Hematopoietic multipotent progenitor cell treated with erythropoietin and hydrocortisone succinate and interleukin-3 and kit ligand, for 17 days (in vitro differentiated cells): ENCODE measurements at places on chromosomes 6 and 20.

GRCh38 chr6:16697437-16698161 lies 63.7 kb downstream of the ATXN1 start:
- no peak for DNase-seq

DNA sequence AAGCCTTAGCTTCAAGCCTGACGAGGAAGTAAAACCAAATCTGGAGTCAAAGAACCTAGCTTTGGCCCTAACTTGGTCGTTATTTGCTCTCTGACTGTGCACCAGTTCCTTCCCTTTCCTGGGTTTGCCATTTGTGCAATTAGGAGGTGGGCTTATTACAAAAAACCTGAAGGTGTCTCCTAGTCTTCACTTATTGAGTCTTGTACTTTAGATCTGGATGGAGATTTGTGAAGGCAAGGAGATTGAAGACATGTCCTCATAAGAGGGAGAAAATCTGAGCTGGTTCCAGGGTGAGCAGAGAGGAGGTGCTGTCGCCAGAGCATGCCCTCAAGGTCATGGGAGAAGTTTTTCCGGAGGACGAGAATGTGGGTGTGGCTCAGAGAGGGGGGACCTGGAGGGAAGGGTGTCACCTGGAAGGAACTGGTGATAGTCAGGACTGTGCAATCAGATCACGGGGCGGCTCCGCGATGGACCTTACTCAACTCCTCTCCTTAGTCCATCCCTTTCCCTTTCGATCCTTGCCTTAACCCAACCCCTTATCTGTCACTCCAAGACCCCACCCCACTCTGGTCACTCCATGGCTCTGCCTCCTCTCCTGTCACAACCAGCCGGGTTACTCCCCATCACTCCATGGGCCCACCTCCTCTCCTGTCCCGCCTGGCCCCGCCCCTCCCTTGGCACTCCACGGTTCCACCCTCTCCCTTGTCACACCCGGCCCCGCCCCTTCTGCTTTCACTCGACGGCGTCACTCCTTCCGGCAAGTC lies 588 bp upstream of the ACSS2 start:
- DNase-seq = no peak

DNA sequence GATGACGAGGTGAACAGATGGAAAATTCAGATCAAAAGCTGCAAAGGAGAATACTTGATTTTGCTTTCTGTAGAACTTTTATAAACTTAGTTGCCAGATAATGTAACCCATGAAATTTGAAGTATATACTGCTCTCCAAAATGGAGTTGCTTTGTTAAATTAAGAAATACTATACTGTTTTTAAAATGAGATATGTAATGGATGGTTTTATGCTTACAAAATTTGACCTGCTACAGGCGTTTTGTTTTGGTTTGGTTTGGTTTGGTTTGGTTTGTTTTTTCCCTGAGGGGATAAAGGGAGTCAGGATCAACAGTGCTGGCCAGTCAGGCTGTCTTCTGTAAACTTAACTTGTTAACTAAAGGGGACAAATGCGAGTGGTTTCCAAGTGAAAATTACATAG lies 55.6 kb upstream of the KIF25 start:
- no peak for DNase-seq

DNA sequence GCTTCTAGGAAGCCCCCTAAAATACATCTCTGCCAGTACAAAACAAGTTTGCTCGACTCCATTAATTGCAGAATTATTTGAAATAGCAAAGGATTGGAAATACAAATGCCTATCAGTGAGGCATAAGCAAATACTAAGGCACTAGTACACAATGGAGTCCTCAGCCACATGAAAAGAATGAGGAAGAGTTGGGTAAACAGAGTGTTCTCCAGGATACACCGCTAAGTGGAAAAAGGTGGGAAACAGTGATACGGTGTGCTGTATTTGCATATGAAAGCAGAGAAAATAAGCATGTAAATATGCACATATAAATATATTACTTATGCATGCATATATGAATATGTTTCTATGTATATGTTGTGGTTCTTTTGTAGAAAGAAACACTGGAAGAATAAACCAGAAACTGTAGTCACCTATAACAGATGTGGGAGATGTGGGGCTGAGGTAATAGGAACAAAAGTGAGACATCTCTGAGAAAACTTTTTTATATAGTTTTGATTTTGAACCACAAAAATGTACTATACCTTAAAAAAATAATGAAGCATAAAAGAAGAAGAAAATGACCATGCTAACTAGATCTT lies 143.4 kb upstream of the MYLIP start:
- no peak for DNase-seq

DNA sequence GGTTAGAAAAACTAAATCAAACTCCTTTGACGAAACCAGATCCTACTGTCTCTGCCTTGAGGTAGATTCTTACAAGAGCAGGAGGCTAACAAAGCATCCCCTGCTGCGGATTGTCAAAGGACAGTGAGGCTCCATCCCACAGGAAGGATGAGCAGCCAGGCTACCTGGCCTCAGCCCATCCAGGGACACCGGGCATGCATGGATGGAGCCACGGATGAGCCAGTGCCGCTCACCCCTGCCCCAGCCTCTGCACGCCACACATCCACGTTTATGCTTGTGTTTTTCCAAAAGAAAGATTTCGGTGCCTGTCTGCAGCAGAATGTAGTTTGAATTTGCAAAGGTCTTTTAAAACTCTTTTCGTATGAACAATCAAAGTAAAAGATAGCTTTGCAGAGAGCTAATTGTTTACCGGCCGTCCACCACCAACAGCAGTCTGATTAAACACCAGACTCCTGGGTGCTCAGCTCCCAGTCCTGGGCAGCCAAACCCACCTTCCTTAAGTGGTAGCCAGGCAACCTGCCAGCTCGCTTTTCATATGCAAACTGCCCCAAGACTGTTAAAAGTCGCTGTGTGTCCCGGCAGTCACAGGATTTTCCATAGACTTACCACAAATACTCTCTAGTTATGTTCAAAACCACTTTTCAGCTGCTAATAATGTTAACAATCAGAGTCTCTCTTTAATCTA lies 999 bp downstream of the THBS2 start:
- no peak for DNase-seq

GRCh38 chr6:131283466-131284175 lies 148.4 kb downstream of the AKAP7 start:
- DNase-seq = no peak

- DNase-seq = no peak
Observed at GRCh38 chr20:42739683-42740082, 450.0 kb downstream of the PTPRT start.

DNA sequence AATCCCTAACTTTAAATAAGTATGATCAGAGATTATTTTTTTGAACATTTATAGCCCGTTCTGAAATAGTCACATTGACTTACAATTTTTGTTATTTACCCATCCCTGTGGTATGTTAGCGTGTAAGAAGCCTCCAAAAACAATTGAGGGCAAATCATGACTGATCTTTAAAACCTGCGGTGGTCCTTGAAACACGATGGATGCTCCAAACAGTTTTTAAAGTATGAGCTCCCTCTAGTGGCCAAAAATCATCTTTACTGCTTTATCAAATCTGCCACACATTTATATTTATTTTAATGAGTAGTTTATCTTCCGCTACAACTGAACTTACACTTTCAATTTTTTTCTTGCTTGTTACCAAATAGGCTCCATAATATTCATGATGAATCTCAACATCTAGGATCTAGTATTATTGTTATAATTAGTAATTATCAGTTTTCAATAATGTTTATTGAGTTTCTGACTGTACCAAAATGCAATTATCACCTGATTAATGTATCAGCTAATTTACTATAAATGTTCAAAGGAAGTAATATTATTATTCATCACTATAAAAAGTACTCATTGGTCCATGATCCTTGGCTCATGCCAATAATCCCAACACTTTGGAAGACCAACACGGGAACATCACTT lies 52.2 kb downstream of the MARCKS start:
- DNase-seq = peak; percentile 61

GRCh38 chr6:131173680-131174079 lies 38.4 kb downstream of the AKAP7 start:
- DNase-seq = no peak

DNA sequence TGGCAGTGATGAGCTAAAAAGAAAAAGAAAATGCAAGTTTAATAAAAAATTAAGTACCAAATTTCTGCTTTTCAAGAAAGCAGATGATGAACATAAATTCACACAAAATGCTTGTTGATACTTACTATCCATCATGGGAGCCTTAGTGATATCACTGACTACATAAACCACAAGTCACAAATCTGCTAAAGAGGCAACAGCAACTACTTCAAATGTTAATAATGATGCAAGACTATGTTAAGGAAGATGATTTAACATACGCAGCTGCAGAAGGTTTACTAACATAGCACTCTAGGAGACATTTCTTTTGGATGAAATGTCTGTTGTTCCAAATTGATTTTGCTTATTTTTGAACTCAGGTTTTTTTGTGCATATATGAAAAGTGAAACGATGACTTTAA lies 18.6 kb downstream of the FYN start:
- no peak for DNase-seq

- DNase-seq = peak; percentile 23
Observed at GRCh38 chr6:149140137-149140909, 177.2 kb upstream of the TAB2 start.

GRCh38 chr6:7556394-7557106 lies 15.1 kb downstream of the DSP start:
- no peak for DNase-seq

- DNase-seq = no peak
Observed at GRCh38 chr20:37823296-37823980, 79.5 kb upstream of the VSTM2L start.

DNA sequence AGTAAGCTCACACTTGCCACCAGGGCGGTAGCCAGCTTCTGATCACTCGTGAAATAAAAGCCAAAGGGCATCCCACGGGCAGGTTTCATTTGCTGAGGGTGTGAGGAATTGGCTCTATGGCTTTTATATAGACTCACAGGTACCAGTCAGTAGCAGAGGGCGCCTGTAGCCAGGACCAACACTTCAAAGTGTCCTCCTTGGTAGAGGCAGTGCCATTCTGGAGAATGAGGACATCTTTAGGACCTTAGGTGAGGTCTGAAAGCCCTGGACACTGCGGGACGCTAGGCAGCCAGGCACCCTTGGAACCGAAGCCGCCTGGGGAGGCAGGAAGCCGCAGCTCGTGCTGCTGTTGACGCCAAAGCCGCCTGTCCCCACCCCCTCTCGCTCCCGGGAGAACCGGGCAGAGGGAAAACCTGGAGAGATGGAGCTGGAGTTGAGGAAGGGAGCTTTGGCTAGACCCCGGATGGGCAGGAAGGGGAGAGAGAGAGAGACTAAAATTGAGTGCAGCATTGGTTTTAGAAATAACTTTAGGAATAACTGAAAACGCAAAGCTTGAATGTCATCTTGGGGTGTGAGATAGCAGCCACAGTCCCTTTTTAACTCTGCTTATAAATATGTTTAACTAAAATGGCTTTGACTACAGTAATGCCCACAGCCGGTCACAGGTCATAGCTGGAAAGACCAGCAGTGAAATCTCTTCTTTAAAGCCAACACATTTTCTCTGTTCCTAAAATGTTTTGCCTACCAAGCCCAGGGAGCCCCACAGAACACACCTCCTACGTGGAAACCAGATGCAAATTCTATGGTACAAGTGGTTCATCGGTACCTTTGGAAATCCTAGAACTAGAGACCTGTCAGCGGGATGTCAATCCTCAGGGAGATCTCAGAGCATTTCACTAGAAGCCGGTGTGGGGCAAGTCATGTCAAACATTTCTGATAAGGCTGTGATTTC lies 128.5 kb upstream of the CDYL start:
- peak; percentile 9 for DNase-seq

DNA sequence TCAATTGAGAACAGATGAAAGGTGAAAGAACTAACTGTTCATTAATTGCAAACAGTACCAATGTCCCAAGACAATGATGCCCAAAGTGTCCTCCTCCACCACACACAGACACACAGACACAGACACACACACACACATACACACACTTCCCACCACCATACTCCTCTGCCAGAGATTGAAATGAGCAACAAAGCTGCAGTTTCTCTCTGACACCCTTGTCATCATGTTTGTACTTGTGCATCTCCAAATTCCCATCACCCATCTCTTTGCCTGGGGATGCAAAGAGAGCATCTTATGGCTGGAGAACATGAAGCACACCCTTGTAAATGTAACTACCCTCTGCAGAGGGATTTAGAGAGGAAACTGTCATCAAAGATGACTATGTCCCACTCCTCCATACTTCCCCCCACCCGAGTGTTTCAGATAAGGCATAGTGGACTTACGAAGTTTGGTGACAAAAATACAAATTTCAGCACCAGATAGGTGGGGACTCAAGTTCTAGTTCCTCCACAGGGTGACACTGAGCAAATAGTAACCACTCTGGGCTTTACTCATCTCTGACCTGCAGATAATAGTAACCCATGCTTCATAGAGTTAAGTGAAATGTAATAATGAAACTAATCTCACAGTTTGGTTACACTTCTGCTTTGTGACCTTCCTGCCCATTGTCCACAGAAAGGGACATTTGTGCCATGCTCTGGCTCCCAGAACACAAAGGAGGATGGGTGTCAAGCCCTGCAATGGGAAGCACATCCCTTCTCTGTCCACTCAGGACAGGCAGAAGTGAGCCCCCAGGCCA lies 8.7 kb downstream of the MAFB start:
- DNase-seq = no peak

- DNase-seq = no peak
Observed at GRCh38 chr6:47137073-47137472, 94.9 kb upstream of the ADGRF1 start.

DNA sequence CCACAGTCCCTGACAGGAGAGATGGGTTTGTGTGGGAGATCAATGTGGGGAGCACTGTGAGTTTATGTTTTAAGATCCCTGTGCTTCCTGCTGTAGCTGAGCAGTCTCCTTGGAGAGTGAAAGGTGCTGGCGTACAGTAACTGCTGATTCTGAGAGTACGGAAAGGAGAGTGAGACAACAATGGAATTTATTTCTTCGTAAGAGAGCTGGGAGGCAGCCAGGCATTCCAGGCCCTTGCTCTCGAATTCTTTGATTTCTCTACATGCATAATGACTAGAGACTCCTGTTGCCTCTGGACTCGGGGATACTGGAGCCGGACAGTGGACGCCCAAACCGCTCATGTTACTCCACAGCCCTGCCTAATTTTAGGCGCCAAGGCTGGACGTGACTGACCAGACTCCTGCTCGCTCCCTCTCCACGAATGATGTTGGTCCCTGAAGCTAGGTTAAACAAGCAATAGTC lies 131.0 kb upstream of the PHACTR1 start:
- DNase-seq = no peak

GRCh38 chr20:45358282-45359068 lies 4.5 kb upstream of the SYS1 start:
- DNase-seq = no peak

DNA sequence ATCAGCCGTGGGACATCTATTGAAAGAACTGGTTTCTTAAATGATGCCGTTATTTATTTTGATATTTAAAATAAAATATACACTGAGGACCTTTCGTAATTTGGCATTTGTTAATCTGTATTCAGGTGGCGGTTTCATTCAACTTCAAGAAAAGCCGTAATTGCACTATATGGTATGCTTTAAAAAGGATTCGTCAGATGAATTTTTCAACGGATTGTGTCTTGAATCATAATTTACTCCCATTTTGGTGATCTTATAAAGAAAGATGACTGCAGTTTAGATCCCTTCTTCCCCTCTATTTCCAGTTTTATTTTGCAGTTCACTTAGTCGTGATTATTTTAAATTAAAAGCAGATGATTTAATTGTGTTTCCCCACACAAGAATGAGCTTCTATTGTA lies 761 bp downstream of the KLHL32 start:
- DNase-seq = no peak
